CD4-positive, alpha-beta memory T cell (primary cell): ENCODE measurements at places on chromosomes 4 and X.

DNA sequence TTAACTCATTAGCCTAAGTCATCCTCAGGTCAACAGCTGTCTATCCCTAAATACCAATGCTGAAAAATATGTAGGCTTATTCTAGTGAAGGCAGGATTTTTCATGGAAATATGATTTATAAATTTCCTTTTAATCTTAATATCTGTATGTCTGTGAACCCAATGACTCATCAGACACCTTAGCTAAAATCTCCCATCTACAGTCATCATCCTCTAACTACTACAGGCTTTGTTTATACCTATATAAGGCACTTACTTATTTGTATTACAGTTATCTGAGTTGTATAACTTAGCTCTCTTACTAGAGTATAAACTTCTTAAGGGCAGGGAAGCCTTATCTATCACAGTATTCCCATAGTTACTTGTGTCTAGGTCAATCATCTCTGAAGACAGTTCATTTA is 24.2 kb downstream of the AMMECR1 start:
- DNase-seq: no peak

DNA sequence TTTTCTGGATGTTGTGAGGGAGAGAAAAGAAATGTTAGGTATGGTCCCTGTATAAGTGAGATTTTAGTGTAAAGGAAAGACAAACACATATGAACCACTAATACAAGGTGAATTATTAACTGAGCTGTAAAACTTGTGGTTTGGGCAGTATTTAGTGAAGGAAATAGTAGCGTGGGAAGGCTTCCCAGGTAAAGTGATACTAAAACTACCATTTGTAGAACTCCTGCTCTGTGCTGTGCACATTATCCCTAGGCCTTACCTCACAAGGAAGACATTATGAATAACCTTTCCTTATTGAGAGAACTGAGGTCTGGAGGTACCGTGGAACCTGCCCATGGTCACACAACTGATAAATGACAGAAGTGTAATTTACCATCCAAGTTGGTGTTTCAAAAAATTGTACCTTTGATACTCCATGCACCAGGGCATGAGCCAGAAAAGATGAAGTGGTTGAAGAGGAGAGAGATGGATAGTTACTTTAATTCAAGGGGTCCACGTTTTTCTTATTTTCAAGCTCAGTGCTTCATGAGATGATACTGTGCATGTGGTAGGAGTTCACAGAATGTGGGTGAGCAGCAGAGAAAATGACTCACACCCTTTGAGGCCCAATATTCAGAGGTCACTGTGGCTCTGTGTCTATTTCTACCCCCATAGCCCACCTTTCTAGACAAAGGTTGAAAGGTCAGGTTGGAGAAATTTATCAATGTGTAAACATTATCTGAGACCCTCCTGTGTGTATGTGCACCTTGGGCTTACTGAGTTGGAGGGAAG is 2.6 kb upstream of the VSIG4 start:
- no peak for DNase-seq

- DNase-seq: no peak
Measured at GRCh38 chr4:73589887-73590801, 30.1 kb downstream of the RASSF6 start.

DNA sequence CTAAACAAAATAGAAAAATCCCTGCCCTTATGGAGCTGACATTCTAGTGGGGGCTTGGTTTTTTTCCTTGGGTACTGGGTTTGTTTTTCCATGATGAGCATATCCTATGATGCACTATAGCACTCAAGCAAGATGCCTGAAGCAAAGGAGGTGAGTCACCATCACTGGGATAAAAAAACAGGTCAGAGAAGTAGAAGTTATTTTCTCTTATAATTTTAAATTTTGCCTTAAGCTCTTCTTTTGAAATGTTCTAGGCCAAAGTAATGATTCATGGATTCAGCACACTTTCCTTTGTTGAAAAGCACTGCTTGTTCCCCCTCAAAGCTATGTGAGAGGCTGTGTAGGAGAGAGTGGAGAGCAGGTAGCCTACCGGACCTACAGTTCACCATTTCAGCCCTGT is 15.2 kb upstream of the CXCL2 start:
- DNase-seq: no peak

DNA sequence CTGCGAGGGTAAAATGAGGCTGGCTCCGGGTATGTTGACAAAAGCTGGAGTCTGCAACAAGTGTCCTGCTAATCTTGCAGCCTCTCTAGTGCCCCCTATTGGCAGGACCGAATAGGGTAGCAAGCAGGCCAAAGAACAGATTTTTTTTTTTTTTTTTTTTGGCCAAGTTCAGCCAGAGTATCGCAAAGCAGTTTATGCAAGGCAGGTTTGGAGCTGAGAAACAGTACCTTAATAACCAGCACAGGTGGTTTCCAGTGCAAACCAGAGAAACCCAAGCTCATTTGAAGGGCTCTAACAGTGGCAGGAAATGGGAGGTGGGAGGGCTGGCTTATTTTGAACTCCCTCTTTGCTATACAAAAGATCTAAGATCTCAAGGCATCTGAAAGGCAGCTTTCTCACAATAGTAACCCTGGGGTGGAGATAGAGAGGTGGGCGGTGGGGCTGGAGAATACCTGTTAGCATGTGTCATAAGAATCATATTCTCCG is 38.2 kb upstream of the OCIAD2 start:
- peak; percentile 17 for DNase-seq

DNA sequence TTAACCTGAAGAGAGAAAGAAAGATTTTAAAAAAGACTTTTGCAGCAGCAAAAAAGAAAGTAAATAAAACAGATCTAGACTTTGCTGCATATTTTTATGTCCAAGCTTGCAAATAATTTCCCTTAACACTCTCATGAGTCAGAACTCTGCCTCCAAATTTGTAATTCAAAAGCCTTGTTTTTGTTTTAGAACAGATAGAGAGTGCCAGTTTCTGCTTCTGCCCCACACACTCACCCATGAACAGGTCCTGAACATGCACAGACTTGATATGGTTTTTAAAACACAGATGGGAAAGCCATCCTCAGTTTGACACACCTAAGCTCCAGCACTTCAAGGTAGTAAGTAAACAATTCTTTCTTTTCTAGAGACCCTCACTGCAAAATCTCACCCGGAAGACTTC is 39.7 kb upstream of the VCX3B start:
- no peak for DNase-seq

DNA sequence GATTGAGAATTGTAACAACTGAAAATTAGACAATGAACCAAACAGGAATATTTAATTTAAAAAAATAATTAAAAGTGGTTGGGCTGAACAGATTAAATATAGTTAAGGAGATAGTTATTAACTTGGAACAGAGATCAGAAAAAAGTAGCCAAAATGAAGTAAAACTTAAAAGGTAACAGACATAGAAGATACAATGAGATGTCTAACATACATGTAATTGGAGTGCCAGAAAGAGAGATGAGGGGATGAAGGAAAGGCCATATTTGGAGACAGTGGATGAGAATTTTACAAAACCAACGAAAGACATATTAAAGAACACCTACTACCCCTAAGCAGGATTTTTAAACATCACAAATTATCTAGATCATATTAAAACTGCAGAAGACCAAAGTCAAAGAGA is 8.0 kb downstream of the TBC1D9 start:
- DNase-seq: no peak

GRCh38 chrX:107465932-107466620 is 16.6 kb downstream of the FRMPD3 start:
- no peak for DNase-seq

- no peak for DNase-seq
Measured at GRCh38 chr4:88807499-88807898, 109.9 kb upstream of the NAP1L5 start.

DNA sequence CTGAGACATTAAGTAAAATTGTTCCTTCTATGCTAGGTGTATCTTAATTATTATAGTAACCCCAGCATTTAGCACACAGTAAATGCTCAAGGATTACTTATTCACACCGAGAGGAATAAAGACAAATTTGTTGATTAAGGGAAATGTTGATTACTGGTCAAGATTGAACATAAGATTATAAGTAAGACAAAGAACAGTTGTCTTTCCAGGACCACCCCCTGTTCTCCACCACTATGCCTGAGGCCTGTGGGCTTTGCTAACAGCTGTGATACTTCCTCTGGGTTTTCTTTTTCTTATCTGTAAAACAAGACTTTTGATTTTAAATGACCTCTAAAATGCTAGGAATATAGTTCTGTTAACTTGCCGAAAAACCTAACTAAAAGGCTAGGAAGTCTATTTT is 128.0 kb downstream of the DCLK2 start:
- no peak for DNase-seq

DNA sequence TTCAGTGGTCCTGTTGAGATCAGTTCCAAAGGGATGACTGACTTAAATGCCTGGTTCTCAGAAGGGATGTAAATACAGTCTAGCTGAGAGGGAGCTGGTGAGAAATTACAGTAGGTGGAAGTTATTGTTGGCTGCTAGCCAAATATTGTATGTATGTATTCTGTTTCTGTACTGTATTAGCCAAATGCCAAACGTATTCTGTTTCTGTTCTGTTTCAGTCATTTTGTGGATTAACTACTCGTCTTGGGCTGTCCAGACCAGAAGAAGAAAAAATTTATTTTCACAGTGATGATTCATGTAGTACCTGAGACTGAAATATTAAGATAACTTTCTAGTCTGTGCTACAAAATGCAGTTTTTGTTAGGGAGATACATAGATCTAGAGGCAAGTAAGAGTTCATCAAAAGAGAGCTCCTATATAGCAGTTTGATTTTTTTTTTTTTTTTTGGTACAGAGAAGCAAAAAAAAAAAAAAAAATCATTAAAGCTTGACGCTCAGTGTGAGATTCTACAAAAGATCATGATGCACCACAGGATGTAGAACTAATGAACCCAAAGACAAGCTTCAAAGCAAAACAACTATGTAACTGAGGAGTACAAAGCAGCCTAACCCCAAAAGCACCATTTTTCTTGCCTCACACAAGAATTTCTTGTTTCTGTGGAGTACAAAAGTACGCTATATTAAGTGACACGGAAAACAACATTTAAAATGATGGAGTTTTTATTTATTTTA is 54.8 kb downstream of the CASP6 start:
- DNase-seq: peak; percentile 84

- no peak for DNase-seq
Measured at GRCh38 chr4:98828801-98829200, 100.1 kb downstream of the EIF4E start.

DNA sequence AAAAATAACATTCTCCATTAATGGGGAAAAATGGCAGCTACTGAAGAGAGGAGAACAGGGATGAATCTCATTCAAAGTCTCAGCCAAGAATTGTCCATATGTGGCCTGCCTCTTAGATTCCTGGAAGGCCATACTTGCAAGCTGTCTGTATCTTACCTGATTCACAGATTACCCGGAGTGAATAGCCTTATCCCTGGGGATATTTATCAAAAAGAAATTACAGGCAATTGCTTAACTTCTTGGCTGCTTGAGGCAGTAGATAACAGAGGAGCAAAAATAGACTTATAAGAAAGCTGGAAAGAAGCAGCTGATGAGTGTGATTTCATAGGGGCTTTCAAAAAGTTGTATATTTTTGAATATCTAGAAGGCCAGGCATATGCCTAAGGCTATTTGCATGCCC is 68.8 kb upstream of the PPP1R2C start:
- DNase-seq: no peak

DNA sequence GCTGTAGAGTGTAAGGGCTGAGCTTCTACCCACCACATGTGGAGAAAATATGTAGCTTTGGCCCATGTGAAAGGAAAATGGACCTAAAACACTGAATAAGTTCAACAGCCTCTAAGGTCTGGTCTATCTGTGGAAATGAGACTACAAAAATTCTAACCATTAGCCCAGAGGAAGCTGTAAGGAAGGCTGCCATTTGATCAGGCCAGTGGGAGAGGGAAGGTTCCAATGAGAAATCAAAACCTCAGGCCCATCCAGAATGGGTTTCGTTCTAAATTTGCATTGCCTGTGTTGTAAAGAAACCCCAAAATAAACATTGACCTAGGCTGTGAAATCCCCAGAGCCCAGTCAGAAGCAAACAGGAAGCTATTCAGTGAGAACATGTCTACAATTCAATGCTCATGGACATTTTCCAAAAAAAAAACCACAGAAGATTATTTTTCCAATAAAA is 320.4 kb upstream of the SLC7A11 start:
- DNase-seq: no peak

DNA sequence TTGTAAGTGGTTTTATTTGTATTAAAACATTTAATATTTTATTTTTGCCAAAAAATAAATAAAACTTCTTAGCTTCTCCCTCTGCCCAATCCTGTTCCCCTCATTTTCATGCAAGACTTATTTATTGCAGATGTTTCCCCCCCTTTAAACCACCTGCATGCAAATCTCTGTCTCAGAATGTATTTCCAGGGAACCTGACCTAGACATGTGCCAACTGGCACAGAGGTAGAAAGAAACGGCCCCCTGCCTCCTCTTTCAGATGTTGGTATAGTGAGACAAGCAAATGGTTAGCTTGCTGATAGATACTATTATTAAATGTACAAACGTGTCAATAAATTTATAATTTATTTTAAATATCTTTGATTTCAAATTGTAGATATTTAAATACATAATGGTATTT is 47.1 kb downstream of the KLF3 start:
- no peak for DNase-seq

- no peak for DNase-seq
Measured at GRCh38 chr4:41307638-41308037, 50.9 kb downstream of the UCHL1 start.

DNA sequence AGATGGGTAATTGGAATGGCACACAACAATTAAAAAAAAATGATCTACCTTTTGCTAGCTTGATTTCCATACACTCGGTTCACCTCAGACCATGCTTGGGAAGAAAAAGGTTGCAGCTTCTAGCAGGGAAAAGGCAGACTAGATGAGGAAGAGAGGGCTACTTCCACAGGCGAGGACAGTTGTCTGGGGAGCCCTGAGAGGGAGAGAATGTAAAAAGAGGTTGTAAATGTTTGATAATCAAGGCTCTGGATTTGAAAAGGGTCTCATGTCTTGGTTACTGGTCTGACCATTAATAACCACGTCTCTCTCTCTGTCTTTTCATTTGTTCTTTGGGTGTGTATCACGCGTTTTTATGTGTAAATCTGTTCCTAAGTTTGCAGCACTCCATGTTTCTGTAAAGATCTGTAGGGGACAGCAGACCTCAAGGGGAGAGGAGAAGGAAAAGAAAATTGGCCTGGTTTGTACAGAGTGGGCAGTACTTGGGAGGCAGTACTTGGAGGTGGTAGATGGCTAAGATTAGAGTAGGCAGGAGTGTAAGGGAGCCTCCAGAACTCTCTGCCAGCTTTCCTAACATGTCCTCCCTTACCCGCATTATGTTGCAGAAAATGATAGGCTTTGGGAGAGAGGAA is 750 bp downstream of the ARMCX5 start:
- DNase-seq: no peak
